Glutamatergic neuron (in vitro differentiated cells): ENCODE measurements at places on chromosomes 7 and 10. TPM values are rescaled to one million over a fixed set of nuclear protein-coding genes. Genes with fewer than 3 reads are reported as not detected.

DNA sequence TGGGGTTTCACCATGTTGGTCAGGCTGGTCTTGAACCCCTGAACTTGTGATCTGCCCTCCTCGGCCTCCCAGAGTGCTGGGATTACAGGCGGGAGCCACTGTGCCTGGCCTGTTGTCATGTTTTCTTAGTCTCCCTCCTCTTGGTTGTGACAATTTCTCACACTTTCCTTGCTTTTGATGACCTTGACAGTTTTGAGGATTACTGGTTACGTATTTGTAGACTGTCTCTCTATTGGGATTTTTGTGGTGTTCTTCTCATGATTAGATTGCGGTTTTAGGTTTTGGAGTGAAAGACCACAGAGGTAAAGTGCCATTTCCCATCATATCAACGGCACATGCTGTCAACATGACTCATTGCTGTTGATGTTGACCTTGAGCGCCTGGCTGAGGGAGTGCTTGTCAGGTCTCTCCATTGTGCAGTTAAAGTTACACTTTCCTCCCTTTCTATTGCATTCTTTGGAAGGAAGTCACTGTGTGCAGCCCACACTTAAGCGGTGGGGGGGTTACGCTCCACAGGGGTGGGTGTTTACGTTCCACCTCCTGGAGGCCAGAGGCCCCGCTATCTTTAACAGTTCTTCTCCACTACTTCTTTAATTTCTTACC lies 10.8 kb downstream of the NEURL1 start:
- H3K4me1 ChIP-seq: peaks cover 27% of the 10 kb centered on the region
- H3K27me3 ChIP-seq: peaks cover 11% of the 10 kb centered on the region
- peak overlapping the region; percentile 1 for H3K27ac ChIP-seq

DNA sequence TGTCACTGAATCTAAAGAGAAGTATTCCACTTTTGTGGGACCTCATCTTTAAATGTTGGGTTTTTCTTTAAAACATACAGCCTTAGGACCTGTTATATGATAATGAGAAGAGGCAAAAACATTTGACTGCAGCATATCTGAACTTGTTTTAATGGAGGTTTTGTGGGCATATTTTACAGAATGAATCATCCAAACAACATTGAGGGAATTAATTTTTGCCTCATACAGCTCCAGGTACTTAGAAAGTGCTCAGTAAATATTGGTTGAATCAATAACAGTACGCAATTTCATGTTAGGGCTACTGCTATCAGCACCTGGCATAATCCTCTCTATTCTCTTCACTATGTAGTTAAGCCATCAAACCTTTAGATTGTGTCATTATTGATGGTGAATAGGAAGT lies 115.9 kb downstream of the MALRD1 start:
- H3K36me3 ChIP-seq: no peaks in the 10 kb centered on the region
- no peak overlapping the region for H3K4me3 ChIP-seq
- no peak for DNase-seq
- no peaks in the 10 kb centered on the region for H3K27me3 ChIP-seq

FOXI2 gene
- 0.17 TPM for total RNA-seq

GRCh38 chr10:6036861-6037321 lies 25.3 kb downstream of the IL2RA start:
- H3K27ac ChIP-seq: no peak overlapping the region
- H3K4me1 ChIP-seq: no peaks in the 10 kb centered on the region
- no peak overlapping the region for H3K4me3 ChIP-seq
- no peaks in the 10 kb centered on the region for H3K36me3 ChIP-seq
- peaks cover 2% of the 10 kb centered on the region for H3K27me3 ChIP-seq
- no peak for DNase-seq

DNA sequence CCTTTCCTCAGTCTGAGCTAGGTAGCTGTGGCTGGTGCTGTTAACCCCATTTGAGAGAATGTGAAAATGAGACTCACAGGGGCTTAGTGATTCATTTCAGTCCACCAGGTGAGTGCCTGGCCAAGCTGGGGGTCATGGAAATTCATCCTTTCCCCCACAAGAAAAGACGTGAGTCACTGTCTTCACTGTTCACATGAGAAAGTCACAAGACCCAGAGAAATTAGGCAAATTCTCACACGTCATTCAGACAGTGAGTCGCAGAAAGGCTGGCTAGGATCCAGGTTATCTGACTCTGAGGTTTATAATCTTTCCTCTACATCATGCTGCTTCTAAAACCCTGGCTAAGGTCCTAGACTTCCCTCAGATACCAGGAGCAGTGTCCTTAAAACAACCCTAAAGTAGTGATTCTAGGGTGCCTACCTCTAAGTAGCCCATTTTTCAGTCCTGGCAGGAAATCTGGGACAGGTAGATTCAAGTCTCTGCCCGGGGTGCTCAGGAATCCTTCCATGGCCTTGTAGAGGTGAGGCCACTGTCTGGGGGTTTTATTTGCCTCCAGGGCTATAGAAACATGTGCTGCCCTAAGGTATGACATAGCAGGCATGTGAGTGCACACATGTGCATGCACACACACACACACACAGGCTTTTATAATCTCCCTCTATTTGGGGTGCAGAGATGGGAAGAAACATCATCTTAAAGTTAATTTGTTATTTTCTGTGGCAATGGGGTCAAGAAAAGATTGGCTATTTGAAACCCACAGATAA lies 427.9 kb upstream of the CELF2 start:
- H3K4me3 ChIP-seq: no peak overlapping the region
- no peak overlapping the region for H3K27ac ChIP-seq
- peaks cover 16% of the 10 kb centered on the region for H3K4me1 ChIP-seq

- peaks cover 16% of the 10 kb centered on the region for H3K4me1 ChIP-seq
- DNase-seq: no peak
- peaks cover 14% of the 10 kb centered on the region for H3K36me3 ChIP-seq
- H3K27me3 ChIP-seq: peaks cover 8% of the 10 kb centered on the region
- H3K27ac ChIP-seq: peak overlapping the region; percentile 26
Observed at GRCh38 chr7:132683896-132684690, 107.8 kb upstream of the PLXNA4 start.

GRCh38 chr7:13848681-13849131 lies 140.8 kb downstream of the ETV1 start:
- peaks cover 20% of the 10 kb centered on the region for H3K4me1 ChIP-seq
- H3K4me3 ChIP-seq: no peak overlapping the region
- no peak for DNase-seq
- no peak overlapping the region for H3K27ac ChIP-seq
- H3K36me3 ChIP-seq: no peaks in the 10 kb centered on the region

ZNF727 gene
- total RNA-seq: not detected

DNA sequence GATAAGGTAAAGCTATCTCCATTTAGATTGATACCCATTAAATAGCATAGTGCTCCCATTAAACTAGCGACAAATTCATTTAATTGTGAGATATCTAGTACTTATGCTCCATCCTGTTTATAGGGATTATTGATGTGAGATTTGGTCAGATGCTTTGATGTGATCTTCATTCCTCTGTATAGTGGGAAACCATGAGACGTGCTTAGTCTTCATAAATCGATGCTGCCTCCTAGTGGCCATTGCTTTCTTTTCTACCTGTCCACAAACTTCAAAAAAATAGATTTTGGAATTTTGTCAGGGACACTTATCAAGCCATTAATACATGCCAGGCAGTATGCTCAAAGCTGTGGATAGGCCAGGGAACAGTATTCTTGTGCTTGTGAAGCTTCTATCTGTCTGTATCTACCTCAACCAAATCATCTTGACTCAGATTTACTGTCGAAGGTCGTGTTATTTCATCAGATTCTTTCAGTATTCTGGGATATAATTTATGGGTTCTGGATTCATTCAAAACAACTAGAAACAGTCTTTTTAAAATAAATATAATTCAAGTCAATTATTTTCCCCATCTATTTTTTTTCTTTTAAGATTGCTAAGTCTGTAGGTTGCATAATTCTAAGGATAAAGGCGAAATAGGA lies 12.0 kb downstream of the LSM8 start:
- no peak overlapping the region for H3K4me3 ChIP-seq
- peak; percentile 27 for DNase-seq
- H3K27me3 ChIP-seq: peaks cover 2% of the 10 kb centered on the region
- H3K36me3 ChIP-seq: no peaks in the 10 kb centered on the region

- DNase-seq: no peak
- peaks cover 10% of the 10 kb centered on the region for H3K4me1 ChIP-seq
- H3K4me3 ChIP-seq: no peak overlapping the region
- no peaks in the 10 kb centered on the region for H3K36me3 ChIP-seq
Observed at GRCh38 chr7:151374726-151375125, 33.1 kb downstream of the NUB1 start.

NKX1-2 gene
- 0.59 TPM for total RNA-seq

- no peak for DNase-seq
- H3K27me3 ChIP-seq: no peaks in the 10 kb centered on the region
Observed at GRCh38 chr10:61486251-61486650, 33.1 kb upstream of the TMEM26 start.

DNA sequence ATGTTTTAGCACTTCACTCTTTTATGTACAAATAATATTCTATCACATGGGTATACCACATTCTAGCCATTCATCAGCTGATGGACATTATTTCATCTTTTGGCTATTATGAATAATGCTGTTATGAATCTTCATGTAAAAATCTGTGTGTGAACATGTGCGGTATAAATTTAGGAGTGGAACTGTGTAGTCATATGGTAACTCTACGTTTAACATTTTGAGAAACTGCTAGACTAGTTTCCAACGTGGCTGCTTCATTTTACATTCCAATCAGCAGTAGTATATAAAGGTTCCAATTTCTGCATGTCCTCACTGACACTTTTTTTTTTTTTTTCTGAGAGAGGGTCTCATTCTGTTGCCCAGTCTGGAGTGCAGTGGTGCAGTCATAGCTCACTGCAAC lies 8.3 kb downstream of the RAMP3 start:
- H3K4me3 ChIP-seq: no peak overlapping the region
- H3K27me3 ChIP-seq: peaks cover 2% of the 10 kb centered on the region
- peaks cover 11% of the 10 kb centered on the region for H3K36me3 ChIP-seq
- H3K4me1 ChIP-seq: no peaks in the 10 kb centered on the region

GRCh38 chr10:131885391-131886165 lies 15.2 kb upstream of the PPP2R2D start:
- H3K36me3 ChIP-seq: no peaks in the 10 kb centered on the region
- peaks cover 3% of the 10 kb centered on the region for H3K27me3 ChIP-seq
- DNase-seq: peak; percentile 92

DNA sequence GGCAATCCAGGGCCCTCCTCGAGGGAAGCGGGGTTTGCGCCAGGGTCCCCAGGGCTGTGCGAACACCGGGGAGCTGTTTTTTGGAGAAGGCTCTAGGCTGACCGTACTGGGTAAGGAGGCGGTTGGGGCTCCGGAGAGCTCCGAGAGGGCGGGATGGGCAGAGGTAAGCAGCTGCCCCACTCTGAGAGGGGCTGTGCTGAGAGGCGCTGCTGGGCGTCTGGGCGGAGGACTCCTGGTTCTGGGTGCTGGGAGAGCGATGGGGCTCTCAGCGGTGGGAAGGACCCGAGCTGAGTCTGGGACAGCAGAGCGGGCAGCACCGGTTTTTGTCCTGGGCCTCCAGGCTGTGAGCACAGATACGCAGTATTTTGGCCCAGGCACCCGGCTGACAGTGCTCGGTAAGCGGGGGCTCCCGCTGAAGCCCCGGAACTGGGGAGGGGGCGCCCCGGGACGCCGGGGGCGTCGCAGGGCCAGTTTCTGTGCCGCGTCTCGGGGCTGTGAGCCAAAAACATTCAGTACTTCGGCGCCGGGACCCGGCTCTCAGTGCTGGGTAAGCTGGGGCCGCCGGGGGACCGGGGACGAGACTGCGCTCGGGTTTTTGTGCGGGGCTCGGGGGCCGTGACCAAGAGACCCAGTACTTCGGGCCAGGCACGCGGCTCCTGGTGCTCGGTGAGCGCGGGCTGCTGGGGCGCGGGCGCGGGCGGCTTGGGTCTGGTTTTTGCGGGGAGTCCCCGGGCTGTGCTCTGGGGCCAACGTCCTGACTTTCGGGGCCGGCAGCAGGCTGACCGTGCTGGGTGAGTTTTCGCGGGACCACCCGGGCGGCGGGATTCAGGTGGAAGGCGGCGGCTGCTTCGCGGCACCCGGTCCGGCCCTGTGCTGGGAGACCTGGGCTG lies 26.0 kb downstream of the PRSS2 start:
- peaks cover 6% of the 10 kb centered on the region for H3K4me1 ChIP-seq
- H3K4me3 ChIP-seq: peak overlapping the region; percentile 80
- H3K27ac ChIP-seq: no peak overlapping the region
- peaks cover 25% of the 10 kb centered on the region for H3K27me3 ChIP-seq

- peaks cover 2% of the 10 kb centered on the region for H3K27me3 ChIP-seq
- H3K4me1 ChIP-seq: no peaks in the 10 kb centered on the region
- DNase-seq: no peak
- no peak overlapping the region for H3K4me3 ChIP-seq
- no peak overlapping the region for H3K27ac ChIP-seq
Observed at GRCh38 chr10:122331615-122332446, 42.7 kb upstream of the PLEKHA1 start.

PLEKHS1 gene
- not detected for total RNA-seq

TRIM50 gene
- total RNA-seq: not detected

NAT16 gene
- 2.4 TPM for total RNA-seq

GRCh38 chr10:86972613-86973380 lies 4.5 kb downstream of the ADIRF start:
- no peak for DNase-seq
- peaks cover 11% of the 10 kb centered on the region for H3K27me3 ChIP-seq
- no peak overlapping the region for H3K27ac ChIP-seq

ZNF467 gene
- 1.4 TPM for total RNA-seq

SYT15B gene
- not detected for total RNA-seq

SUGCT gene
- 1.2 TPM for total RNA-seq

EPO gene
- not detected for total RNA-seq

DNA sequence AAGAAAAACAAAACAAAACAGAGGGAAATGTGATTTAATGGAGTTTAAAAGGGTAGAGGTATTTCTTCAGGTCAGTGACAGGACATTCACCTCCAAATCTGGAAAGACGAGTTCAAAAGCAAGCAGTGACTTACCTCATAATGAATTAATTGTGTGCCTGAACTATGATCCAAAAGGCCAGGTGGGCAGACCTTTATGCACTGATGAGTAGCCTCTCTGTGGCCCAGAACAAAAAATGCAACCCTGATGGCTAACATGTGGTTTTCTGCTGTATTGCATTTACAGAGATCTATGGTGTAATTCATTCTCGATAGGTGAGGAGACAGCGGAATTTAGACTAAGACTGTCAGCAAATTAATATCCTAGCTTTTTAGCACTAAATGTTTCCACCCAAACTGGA lies 142.0 kb downstream of the HDAC9 start:
- H3K27ac ChIP-seq: peak overlapping the region; percentile 49
- no peaks in the 10 kb centered on the region for H3K36me3 ChIP-seq
- no peak for DNase-seq
- no peak overlapping the region for H3K4me3 ChIP-seq

DNA sequence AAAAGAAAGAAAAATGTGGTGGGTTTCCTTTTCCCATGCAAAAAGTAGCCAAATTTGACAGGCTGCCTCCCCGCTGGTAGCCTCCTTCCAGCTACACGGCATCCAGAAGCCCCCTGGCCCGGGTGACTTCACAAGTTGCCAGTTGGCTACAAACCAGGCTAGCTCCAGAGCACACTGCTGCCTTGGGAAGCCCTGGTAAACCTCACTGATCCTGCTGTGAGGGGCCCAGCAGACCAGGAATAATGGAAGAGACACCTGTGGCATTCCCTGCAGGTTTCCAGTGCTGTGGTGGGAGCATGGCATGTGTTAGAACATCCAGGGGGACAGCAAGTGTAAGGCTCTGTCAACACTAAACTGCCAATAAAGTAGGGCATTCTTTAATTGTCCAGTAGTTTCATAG lies 55.7 kb upstream of the TM9SF3 start:
- peaks cover 3% of the 10 kb centered on the region for H3K27me3 ChIP-seq
- H3K36me3 ChIP-seq: no peaks in the 10 kb centered on the region
- peaks cover 2% of the 10 kb centered on the region for H3K4me1 ChIP-seq
- H3K4me3 ChIP-seq: no peak overlapping the region
- DNase-seq: no peak
